Uterine smooth muscle cell (primary cell): ENCODE measurements at places on chromosomes 6 and 20. TPM values are rescaled to one million over a fixed set of nuclear protein-coding genes. Genes with fewer than 3 reads are reported as not detected.

The CD40 gene
- total RNA-seq: 1.1 and 2.0 TPM in 2 replicates

The KCNK16 gene
- not detected in 2 replicates for total RNA-seq

The COL11A2 gene
- 0.11 and 0.12 TPM in 2 replicates for total RNA-seq

The GPR63 gene
- total RNA-seq: 0.44 and 0.50 TPM in 2 replicates

The LZTS3 gene
- 4.3 and 6.5 TPM in 2 replicates for total RNA-seq

The HLA-C gene
- 124 and 376 TPM in 2 replicates for total RNA-seq

The HDGFL1 gene
- not detected in 2 replicates for total RNA-seq

The MACROD2 gene
- total RNA-seq: 0.66 and 3.6 TPM in 2 replicates

The DACT2 gene
- total RNA-seq: not detected in 2 replicates

The CAGE1 gene
- under 0.01 and 0.11 TPM in 2 replicates for total RNA-seq

The MOCS1 gene
- total RNA-seq: 9.8 and 11.9 TPM in 2 replicates

The NEU1 gene
- total RNA-seq: 72.7 and 128 TPM in 2 replicates

The OPN5 gene
- not detected in 2 replicates for total RNA-seq

The LIN28B gene
- not detected in 2 replicates for total RNA-seq

The SYNE1 gene
- total RNA-seq: 123 and 217 TPM in 2 replicates

The TBX18 gene
- total RNA-seq: 3.2 and 3.8 TPM in 2 replicates

The ENPP1 gene
- total RNA-seq: 17.4 and 31.9 TPM in 2 replicates

The LGSN gene
- not detected in 2 replicates for total RNA-seq

The CDH4 gene
- 5.1 and 8.5 TPM in 2 replicates for total RNA-seq

The NR2E1 gene
- total RNA-seq: not detected in 2 replicates
